NCI-H187 treated with DMSO at 0.1 percent for 48 hours (cell line): ENCODE measurements at places on chromosomes 4 and X.

DNA sequence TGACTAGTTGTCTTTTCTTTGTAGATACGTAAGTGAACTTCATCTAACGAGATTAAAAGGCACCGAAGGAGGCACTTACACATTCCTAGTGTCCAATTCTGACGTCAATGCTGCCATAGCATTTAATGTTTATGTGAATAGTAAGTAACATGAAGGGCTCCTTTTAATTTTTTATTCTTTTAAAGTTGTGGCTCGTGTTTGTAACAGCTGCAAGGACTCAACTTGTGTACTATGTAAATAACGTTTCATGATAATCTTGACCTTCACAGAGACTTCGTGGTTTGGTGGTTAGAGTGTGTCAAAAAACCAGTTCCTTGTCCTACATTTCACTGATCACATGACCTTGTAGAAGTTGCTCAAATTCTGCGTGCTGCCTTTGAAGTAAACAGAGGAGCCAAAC lies 51.6 kb downstream of the KIT start:
- DNase-seq = no peak

- DNase-seq = no peak
Observed at GRCh38 chrX:112630187-112630586, 49.6 kb downstream of the LHFPL1 start.

GRCh38 chrX:24347881-24348280 lies 12.6 kb upstream of the SUPT20HL1 start:
- no peak for DNase-seq

- DNase-seq = no peak
Observed at GRCh38 chr4:81460191-81460701, 11.5 kb downstream of the RASGEF1B start.

- no peak for DNase-seq
Observed at GRCh38 chr4:60590116-60590515, 610.0 kb upstream of the ADGRL3 start.

- no peak for DNase-seq
Observed at GRCh38 chr4:105092768-105093167, 53.9 kb upstream of the TET2 start.

DNA sequence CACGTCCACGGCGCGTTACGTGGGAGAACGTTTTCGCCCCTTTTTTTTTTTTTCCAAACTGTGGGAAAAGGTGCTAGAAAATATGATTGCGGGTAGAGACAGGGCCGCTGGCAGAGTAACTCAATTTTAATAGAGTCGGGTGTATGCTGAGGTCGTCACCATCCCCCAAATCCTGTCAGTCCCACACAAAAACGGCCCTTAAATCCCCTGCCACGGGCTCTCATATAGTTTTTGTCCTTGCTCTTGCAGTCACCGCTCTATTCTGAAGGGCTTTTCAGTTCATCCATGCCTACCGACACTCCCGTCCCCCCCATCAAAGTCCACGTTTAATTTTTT lies 796 bp upstream of the MED14 start:
- no peak for DNase-seq

GRCh38 chr4:156677131-156677531 lies 294.5 kb downstream of the PDGFC start:
- no peak for DNase-seq

DNA sequence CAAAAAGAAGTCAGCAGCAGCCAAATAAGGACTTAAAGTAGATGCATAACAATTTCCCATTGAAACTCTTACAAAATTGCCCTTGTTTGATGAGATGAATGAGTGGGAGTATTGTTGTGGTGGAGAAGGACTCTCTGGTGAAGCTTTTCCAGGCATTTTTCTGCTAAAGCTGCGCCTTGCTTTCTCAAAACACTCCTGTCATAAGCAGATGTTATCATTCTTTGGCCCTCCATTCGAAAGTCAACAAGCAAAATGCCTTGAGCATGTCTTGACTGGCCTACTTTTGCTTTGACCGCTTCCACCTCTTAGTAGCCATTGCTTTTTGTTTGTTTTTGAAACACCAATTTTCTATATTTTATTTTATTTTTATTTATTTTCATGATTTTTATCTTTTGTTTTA lies 340.9 kb upstream of the FGF13 start:
- no peak for DNase-seq

GRCh38 chr4:1659104-1660043 lies 24.7 kb downstream of the FAM53A start:
- DNase-seq = no peak

DNA sequence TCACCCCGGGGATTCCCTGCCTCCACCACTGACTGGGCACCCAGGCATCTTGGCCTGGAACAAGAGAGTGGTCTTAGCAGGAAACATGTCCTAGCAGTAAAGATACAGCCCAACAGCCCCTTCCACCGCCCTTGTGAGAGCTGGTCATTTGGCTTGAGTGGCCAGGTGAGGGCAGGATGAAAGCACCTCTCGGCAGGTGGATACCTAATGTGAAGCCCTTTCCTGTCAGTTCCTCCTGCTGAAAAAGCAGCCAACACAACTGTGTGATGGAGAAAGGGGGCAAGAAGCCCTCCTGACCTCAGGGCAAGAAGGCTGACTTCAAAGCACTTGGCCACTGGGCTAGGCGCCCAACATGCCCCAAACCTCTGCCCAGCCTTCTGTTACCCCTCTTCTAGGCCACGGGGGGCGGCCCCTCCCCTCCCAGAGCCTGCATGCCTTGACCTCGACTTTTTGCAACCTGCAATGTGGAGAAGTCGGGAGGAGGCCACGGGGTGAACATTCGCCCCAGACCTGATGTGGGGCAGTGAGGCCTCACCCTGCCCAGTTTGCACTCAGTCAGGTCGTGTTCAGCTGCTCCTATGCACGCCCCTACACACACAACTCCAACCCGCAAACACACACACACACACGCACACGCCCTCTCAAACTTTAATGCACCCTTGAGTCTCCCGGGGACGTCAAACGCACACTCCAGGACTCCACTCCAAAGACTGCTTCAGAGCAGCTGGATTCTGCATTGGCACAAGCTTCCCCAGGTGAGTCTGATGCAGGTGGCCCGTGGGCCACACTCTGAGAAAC lies 1.1 kb downstream of the LGI2 start:
- DNase-seq = no peak

- DNase-seq = no peak
Observed at GRCh38 chr4:121690001-121690400, 6.8 kb downstream of the ANXA5 start.

DNA sequence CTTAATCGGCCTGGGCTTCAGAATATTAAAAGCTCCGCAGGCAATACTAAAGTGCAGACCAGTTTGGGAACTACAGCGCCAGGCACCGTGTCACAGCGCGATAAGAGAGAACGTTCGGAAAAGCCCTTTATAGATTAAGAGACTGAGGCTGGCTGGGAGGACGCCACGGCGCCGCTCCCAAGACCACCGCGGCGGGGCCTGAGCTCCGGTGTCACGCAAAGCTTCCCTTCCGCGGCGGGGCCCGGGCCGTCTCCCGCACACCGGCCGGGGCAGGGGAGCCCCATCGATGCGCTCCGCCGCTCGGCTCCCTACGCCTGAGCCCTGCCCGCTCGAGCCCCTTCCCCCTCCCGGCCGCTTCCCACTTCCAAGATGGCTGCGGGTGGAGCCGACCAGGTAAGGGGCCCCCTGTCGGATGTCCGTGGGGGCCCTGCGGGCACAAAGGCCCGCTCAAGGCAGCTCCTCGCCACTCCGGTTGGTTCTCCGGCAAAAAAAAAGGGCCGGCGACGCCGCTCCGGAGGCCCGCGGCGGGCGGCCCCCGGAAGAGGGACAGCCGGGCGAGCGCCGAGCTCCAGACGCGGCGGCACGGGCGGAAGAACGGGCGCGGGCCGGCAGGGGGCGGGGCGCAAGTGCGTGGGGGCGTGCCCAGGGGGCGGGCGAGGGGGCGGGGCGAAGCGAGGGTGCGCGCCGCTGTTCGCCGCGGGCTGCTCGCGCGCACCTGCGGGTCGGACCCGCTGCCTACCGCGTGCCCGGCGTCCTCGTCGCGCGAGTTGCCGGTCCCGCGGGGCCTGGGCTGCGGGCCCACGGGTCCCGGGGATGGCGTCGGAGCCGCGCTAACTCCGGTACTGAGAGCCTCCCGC lies at the start of gene TBC1D14:
Gene TBC1D14 (plus strand): TSS at position 714 of the 857 bp plus-strand sequence. CDS start 13,564 bp downstream, outside the sequence.
- no peak for DNase-seq

DNA sequence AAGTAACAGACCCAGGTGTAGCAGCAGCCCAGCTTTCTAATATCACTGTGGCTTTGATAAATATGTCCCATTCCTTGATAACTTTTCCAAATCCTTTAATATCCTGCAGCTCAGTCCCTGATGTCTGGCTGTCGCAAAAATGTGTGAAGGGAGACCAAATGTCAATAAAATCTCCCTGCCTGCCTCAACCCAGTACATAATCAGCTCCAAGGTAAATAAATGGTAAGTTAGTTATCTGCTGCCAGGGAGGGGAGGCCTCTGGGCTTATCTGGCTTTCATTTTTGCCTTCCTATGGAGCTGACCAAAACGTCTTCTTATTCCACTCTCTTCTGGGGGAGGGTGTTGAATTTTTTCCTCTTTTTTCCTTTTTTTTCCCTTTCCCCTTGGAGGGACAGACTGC lies 630.6 kb downstream of the MID1IP1 start:
- DNase-seq = no peak

DNA sequence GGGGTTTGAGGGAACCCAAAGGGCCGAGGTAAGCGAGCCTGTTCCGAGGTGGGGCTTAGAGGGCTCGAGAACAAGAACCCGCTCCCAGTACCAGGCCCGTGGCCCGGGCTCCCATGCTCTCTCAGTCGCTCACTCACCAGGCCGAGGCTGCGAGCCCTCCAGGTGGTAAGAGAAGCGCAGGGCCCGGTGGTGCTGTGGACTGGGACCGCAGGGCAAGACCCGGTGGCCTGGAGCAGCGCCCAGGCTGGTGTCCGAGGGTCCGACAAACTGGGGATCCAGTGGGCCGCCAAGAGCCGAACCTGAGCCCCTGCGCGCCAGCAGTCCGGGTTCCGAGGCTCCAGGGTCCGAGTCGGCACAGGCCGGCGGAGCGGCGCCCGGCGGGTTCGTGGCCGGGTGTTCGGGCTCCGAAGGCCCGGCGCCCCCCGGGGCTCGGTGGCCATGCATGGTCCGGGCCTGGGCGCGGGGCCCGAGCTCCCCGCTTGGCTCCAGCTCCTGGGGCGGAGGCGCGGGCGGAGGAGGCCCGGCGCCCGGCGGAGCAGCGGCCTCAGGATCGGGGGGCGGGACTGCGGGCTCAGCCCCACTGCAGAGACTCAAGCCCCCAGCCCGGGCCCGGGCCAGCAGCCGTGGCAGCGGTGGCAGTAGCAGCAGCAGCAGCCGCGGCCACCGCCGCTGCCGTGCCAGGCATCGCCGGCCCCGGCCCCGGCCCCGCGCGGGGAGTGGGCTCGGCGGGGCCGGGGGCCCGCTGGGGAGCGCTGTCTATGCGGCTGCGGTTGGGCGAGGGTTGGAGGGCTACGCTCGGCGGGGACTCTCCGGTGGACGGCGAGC lies 833 bp downstream of the FGD1 start:
- no peak for DNase-seq

- DNase-seq = no peak
Observed at GRCh38 chr4:35539404-35540055, 704.8 kb downstream of the ARAP2 start.

GRCh38 chr4:163085085-163085484 lies 81.6 kb downstream of the NAF1 start:
- no peak for DNase-seq

- no peak for DNase-seq
Observed at GRCh38 chrX:40172401-40173142, 74.8 kb upstream of the BCOR start.

GRCh38 chr4:127084666-127085065 lies 548.1 kb upstream of the INTU start:
- DNase-seq = no peak

GRCh38 chrX:152989292-152989658 lies 4.6 kb downstream of the PNMA5 start:
- no peak for DNase-seq

GRCh38 chr4:178306565-178306964 lies 864.3 kb upstream of the AGA start:
- no peak for DNase-seq

GRCh38 chr4:54517781-54518444 lies 139.8 kb upstream of the KIT start:
- no peak for DNase-seq

- DNase-seq = no peak
Observed at GRCh38 chr4:12393631-12394262, 965.1 kb upstream of the HS3ST1 start.

- no peak for DNase-seq
Observed at GRCh38 chrX:103562801-103563200, 22.5 kb upstream of the TCEAL4 start.

- DNase-seq = no peak
Observed at GRCh38 chrX:69813677-69814076, 197.8 kb downstream of the EDA start.

DNA sequence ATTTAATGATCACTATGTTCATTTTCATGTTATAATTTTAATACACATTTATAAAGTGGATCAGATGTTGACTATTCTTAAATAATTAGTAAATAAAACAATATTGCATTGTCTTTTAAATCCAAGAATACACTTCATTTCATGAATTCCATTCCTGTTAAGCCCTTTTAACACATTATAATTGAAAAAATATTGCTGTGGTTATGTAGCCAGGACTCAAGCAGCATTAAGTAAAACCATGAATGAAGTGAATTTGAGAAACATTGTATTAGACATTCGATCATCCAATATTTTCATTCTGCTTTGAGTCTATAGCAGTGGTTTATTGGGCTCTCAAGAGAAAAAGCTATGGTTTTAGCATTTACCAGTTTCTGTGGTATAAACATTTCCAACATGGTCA lies 94.2 kb upstream of the RAPGEF2 start:
- DNase-seq = no peak

- no peak for DNase-seq
Observed at GRCh38 chr4:150342945-150343344, 239.0 kb upstream of the MAB21L2 start.

- no peak for DNase-seq
Observed at GRCh38 chr4:83342476-83342875, 7.8 kb upstream of the HPSE start.

DNA sequence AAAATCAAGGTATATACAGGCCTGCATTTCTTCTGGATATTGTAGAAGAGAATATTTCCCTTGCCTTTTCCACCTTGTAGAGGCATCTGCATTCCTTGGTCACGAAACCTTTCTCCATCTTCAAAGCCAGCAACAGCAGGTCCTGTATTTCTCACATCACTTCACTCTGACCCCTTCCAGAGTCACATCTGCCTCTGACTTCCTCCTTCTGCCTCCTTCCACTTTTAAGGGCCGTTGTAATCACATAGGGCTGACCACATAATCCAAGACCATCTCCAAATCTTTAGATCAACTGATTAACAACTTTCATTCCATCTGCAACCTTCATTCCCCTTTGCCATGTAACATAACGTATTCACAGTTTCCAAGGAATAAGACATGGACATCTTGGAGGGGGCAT lies 38.3 kb upstream of the NDP start:
- no peak for DNase-seq

DNA sequence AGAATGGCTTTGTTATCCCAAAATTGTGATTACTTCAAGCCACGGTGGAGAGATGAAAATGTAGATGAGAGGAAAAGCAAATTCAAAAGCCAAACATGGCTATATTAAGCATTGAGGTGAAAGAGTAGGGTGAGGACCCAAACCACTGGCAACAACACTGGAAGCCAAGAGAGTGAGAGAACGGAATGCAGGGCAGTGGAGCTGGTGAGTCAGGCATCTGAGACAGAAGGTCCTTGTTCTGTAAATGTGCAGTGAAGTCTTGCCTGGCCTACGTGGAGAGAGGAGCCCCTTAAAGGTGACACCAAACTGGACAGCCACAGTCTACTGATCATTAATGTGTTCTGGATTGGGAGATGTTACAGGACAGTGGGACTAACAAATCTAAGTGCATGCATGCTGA lies 22.8 kb upstream of the SEC24B start:
- no peak for DNase-seq
